ENCODE measurements at places on chromosomes 16 and 17.

GRCh38 chr17:46810837-46811236 is 7.7 kb downstream of the WNT3 start:
- DNase-seq, result no peak

DNA sequence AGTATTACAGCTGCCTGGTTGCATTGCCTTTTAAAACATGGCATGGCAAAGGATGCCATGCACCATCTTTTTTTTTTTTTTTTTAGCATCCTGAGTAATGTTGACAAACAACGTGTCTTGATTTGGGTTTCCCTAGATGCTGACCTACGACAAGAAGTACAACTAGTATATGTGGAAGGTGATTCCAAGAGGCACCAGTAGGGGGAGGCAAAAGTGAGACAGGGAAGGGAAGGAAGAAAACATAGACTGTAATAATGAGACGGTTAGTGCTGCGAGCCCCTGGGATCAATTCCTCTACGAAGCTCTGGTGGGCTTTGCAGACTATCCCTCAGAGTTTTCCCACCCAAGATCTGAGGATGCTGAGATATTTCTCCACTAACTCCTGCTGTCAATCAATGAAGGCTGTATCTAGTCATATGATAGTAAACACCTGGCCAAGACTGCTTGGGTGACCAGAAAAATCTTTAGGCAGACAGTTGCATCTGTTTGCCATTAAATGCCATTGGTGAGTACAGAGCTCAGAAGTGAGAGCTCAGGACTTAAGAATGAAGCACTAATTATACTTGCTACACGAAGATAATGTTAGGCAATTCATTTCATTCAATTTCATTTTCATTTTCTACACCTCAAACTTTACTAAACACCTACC is 458.6 kb upstream of the GOT2 start:
- DNase-seq, result no peak

GRCh38 chr17:28704219-28704858 is 7.3 kb downstream of the PROCA1 start:
- DNase-seq, result no peak

DNA sequence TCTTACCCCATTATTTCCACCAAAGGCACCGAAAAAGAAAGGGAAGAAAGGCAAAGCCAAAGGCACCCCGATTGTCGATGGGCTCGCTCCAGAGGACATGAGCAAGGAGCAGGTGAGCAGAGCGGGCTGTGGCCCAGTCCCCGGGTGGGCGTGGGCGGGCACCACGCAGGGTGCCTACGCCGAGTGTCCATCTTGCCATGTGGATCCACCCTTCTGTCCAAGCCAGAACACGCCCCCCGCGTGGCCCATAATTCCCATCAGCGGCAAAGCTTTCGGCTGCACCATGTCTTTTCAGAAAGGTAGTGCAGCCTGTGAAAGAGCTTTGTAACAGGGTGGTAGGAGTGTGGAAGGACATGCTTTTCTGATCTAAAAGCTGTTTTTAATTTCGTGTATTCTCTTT is 8.4 kb upstream of the DBNDD1 start:
- no peak for DNase-seq

DNA sequence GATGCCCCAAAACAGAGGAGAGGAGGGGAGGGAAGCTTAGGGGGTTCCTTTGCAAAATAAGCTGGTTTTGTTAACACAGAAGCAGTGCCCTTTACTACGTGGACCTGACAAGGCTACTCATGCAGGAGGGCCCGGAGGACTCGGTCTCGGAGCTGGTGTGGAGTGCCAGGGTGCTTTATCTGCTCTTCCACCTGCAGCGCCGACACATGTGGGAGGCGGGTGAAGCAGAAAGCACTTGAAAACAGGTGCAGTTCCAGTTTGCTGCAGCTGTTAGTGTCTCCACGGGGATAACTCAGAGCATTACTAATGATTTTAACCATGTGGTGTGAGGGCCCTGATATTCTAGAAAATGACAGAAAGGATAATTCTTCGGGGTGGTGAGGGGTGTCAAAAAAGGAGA is 35.0 kb upstream of the MNT start:
- no peak for DNase-seq

DNA sequence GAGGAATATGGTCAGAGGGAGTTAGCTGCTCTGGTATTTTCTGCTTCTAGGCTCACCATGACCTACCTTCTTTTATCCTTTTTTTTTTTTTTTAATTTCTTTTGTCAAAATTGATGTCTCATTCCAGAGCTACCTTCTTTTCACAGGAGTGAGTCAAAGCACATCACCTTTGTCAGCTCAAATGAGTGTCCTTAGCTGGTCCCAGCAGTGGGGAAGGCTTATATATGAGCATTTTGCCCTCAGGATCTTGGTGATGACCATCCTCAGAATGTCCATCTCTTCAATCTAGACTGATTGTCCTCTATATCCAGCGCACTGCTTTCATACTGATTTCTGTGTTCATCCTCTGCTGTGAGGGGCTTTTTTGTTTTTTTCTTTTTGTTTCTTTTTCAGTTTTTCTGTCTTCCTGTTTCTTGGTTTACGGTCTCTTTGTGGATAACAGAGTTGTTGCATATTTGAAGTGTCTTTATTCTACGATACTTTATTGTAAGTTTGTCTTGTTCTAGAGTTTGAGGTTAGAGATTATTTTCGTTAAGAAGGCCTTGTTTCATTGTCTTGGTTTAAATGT is 24.9 kb downstream of the CBFB start:
- no peak for DNase-seq

DNA sequence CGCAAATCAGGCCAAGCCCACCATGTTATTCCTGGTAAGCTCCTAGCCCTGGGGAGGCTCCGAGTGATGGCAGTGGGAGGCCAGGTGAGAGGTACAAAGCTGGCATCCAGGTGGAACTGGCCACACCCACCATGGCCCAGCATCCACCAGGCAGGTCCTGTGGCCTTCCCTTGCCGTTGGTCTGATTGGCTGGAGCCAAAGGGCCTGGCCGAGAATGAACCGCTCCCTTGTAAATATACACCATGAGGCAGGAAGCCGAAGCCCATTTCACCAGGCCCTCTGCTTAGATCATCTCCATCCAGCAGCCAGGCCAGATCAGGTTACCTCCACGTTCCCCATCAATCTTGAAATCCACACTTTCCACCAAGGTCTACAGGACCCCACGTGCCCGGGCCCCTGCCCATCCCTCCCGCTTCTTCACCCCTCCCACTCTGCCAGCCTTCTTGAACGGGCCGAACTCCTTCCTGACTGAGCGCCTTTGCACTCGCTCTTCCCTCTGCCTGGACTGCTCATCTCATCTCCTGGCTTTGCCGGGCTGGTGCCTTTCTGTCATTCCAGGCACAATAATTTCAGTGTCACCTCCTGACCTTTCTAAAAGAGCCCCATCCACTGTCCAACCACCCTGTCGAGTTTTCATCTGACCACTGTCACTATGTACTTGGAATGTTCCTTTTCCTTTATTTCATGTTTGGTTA is 5.8 kb downstream of the SOCS1 start:
- no peak for DNase-seq

DNA sequence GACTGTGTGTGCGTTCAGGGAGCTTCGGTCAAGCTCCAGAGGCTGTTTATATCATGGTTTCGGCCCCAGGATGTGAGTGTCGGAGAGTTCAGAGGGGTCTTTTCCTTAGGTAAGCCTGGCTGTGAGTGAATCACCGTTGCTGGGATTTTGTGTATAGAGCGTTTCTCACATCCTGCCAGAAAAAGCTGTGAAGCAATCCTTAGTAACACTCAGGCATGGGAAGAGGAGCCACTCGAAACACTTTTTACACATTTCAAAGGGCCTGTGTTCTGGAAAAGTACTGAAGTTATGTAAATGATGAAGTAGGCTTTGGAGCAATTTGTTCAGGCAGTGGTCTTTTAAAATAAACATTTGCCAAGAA is 662 bp downstream of the PGS1 start:
- DNase-seq, result no peak

DNA sequence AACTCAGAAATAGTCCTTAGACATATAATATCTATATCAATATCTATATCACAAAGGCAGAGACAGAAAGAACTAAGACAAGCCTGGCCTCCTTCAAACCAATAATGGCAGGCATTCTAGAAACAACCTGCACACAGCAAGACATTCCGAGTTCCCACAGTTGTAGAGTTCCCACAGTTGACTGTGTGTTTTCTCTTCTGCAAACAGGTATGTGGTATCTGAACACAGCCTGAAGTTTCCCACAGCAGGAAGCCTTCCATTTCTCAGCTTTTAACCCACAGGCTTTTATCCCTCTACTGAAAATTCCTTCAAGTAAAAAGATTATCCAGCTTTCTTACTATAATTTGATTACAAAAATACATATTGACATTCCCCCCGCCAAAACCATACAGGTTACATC is 73.9 kb downstream of the ZZEF1 start:
- DNase-seq, result no peak
